ENCODE measurements at places on chromosomes 5 and 9.

DNA sequence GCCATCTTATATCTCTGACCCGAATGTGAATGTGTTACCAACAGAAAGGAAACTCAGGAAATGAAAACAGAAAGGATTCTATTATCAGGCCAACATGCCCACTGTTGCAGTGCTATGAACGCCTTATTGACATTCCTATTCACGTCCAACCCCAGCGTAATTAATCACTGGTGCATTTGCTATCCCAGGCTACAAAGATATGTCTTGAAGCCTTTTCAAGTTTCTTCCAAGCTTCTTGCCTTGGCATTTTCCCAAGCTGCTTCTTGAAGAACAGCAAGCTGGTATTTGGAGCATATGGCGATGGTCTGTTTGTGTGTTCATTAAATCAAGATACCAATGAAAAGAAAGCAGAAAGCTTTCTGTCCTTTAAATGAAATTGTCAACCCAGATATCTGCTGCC lies 579.2 kb upstream of the ZNF462 start:
- no peak for DNase-seq

- DNase-seq = no peak
Observed at GRCh38 chr5:19564036-19564435, 424.0 kb downstream of the CDH18 start.

GRCh38 chr9:109843641-109844040 lies 63.6 kb downstream of the PALM2AKAP2 start:
- DNase-seq = no peak

DNA sequence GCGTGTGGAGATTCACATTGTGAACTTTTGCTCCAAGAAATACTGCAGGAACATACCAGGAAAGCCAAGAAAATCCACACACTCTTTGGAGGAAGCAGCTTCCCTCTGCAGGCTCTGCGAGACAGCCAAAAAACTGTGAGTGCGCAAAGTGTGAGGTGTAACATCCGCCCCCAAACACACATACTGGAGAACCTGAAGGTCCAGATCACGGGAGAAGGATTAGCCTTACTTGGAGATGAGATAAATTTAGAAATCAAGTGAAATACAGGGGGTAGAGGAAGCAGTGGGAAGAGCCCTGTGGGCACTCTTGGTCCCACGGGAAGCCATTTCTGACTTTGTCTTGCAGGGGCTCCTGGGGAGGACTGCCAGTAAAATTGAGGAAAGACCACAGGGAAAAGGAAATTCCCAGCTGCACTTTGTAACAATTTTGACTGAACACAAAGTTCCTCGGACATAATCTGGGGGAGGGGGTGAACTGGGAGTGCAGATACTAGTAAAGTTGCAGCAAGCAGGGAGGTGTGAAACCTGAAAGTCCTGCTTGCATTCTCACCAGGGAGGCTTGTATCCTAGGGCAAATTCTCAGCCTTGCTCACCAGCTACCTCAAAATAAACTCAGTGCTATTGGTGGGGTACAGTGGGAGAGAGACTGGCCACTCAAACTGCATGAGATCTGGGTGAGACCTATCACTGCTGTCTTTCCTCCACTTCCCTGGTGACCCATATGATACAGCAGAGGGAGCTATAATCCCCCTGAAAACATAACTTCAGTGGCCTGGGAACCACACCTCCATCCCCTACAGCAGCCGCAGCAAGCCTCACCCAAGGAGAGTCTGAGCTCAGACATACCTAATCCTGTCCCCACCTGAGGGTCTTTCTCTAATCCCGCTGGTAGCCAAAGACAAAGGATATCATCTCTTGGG lies 109.1 kb downstream of the ALDH1A1 start:
- no peak for DNase-seq

- no peak for DNase-seq
Observed at GRCh38 chr5:26692952-26693351, 345.4 kb downstream of the CDH9 start.

DNA sequence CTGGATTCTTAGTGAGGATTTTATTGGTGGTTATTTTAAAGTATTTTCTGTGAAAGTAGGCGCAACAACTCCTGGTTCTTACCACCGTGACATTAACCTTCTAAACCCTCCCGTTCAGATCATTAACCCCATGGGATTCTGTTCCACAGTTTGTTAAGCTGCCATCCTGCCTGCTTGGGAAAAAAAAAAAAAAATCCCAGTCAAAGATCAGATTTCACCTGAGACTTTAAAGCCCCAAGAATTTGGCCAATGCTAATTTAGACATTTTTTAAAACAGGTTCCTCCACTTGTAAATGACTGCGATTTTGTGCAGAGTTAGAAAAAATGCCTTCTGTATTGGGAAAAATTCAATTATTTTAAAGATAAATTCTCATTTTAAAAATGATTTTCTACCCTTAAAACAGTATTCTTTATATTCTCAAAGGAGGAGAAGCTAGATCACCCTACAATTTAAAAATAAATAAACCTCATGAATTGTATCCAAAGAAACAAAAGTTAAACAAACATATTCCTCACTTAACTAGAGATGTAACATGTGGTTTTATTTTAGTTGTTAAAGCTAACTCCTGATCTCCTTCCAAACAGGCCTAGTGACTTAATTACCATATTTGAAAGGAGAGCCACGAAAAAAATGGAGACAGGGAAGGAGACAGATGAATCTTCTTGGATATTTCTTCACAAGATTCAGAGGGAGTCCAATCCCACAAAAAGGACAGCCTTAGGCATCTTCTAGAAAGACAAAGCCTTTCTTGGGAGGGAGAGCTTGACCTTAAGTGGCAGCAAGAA lies 93.1 kb upstream of the IFNK start:
- DNase-seq = no peak

GRCh38 chr5:115363879-115364278 lies 67.4 kb upstream of the CCDC112 start:
- no peak for DNase-seq

DNA sequence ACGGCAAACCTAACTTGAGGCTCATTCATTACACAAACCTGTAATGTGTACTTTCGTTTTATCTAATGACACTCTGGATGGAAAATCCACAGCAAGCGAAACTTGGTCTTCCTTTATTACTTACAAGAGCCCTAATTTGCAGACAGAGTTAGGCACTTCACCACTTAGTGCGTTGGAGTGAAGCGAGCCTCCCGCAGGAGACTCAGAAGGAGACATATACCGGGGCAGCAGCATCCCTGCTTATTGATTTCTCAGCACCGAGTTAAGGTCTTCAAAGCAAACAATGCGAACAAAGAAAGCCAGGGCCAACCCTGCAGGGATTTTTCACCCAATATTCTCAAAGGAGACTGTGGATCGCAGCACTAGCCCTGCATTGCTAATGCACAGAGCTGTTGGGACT lies 28.6 kb downstream of the LSM11 start:
- DNase-seq = no peak

DNA sequence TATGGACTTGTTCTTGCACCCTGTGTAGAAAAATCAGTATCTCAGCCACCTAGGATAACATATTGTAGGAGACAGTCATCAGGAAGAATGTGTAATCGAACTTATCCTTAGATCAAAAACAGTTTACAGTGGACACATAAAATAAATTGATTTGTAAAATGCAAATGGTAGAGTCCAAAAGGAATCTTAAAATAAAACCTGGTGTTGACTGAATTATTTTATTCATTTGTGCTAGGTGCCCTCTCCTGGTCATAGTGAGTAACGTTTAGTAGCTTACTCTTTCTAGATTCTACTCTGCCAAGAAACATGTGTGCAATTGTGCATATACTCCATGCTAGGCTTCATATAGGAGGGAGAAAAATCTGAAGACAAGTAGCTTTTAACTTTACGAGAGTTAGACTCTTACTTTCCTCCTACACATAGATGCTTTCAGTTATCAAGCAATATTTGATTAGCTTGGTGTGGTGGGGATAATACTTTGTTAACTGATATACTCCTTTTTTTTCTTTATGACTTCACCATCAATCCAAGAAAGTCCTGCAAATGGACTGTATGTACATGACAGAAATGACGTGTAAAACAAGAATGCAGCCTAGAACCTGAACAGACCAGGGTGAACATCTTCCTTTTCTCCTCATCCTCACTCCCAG lies 23.7 kb upstream of the LOX start:
- DNase-seq = peak; percentile 73

DNA sequence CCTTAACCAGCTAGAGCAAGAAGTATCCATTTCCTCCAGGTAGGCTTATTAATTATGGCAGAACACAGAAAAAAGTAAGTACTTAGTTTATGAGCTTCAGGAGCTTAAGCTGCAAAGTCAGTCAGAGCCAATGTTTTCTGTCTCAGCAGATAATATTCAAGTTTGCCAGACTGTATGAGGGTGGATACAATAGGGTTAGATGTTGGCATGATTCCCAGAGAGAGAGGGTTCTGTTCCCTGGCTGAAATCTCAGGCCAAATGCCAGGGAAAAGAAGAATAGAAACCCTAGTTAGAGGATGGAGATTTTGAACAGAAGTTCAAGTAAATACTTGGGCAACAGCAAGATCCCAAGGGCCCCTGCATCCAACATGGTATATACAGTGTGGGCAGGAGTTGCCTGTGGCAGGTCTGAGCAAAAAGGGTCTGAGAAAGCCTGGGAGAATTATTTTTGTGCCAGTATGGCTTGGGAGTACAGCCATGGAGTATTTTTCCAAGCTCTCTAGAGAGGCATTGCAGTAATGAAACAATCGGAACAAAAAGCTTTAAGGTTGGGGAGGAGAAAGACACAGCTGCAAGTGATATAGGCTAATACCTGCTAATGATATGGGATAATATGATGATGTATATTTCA lies 31.0 kb upstream of the ISOC1 start:
- DNase-seq = no peak

- no peak for DNase-seq
Observed at GRCh38 chr5:116318091-116318854, 233.4 kb downstream of the COMMD10 start.

- DNase-seq = no peak
Observed at GRCh38 chr5:23840083-23840482, 332.7 kb downstream of the PRDM9 start.

GRCh38 chr9:20148416-20148815 lies 359.6 kb upstream of the SLC24A2 start:
- DNase-seq = no peak

DNA sequence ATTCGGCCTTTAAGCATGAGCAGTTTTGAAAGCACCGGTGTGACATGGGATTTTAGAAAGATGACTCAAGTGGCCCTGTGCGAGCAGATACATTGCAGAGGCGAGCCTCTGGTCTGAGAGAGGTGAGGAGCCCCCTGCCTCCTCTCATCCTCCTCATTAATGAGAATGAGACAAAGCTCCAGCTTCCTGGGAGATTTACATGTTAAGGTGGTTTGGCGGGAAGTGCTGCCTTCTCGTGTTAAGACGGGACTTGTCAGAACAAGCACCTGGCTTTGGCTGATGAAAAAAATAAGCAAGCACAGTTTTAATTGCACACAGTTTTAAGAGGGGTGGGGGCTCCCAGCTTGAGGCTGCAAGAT lies 68.1 kb downstream of the ACTL7B start:
- no peak for DNase-seq

- DNase-seq = peak; percentile 59
Observed at GRCh38 chr9:35611230-35611797, 6.3 kb downstream of the TESK1 start.

DNA sequence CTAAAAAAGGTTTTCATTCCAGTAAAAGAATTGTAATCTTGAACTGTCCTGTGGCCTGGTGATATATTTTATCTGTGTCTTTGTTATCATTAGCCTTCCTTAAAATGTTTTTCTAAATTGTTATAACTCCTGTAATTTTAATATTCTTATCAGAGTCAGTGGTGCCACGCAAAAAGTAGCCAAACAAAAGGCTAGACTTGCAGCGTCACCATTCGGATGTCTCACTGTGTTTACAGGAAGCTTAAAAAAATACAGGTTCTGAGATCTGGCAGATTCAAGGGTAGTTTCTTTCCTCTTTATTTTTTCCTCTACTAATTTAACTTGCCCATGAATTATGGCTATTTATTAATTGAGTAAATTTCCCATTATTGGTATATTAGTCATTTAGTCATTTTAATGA lies 362.3 kb downstream of the MAT2B start:
- DNase-seq = peak; percentile 91

- no peak for DNase-seq
Observed at GRCh38 chr9:135000647-135001245, 83.0 kb upstream of the FCN1 start.

- no peak for DNase-seq
Observed at GRCh38 chr5:65037831-65038815, 269.4 kb downstream of the CWC27 start.

- DNase-seq = peak; percentile 33
Observed at GRCh38 chr9:34501889-34502425, 20.8 kb downstream of the ENHO start.

- no peak for DNase-seq
Observed at GRCh38 chr5:15510831-15511230, 10.9 kb downstream of the FBXL7 start.

DNA sequence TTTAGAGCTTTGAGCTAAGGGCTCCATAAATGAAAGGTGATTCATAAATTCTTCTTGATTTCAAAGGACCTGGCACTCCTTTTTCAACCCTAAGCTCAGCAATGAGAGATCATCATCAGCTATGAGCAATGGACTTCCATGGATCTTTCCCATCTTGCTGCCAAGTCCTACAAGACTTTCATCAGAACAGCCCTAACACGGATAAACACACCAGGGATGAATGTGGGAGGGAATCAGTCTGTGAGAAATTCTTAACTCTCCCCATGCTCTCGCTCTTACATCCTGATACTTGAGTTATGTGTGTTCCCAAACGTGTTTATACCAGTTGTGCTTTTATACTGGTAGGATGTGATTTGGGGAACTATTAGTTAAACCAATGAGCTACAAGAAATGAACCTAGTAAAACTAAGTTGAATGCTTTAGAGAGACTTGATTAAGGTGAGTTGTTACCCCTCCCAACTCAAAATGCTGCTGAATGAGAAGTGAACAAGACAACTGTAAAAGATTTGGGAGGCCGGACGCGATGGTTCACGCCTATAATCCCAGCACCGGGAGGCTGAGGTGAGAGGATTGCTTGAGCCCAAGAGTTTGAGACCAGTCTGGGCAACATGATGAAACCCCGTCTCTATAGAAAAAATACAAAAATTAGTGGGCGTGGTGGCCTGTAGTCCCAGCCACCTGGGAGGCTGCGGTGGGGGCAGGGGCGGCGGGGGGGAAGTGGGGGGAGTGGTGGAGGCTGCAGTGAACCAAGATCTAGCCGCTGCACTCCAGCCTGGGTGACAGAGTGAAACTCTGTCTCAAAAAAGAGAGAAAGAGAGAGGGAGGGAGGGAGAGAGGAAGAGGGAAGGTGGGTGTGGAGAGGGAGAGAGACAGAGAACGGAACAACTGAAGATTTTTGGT lies 5.2 kb upstream of the RPL26L1 start:
- peak; percentile 87 for DNase-seq

- DNase-seq = no peak
Observed at GRCh38 chr9:99713838-99714306, 107.8 kb upstream of the NR4A3 start.

GRCh38 chr5:153919161-153919560 lies 119.5 kb downstream of the FAM114A2 start:
- DNase-seq = no peak

GRCh38 chr9:126028746-126029145 lies 281.6 kb downstream of the PBX3 start:
- DNase-seq = no peak

All from iris pigment epithelial cell (primary cell).